NCI-H1930 (cell line): ENCODE measurements at places on chromosomes 2 and 18.

DNA sequence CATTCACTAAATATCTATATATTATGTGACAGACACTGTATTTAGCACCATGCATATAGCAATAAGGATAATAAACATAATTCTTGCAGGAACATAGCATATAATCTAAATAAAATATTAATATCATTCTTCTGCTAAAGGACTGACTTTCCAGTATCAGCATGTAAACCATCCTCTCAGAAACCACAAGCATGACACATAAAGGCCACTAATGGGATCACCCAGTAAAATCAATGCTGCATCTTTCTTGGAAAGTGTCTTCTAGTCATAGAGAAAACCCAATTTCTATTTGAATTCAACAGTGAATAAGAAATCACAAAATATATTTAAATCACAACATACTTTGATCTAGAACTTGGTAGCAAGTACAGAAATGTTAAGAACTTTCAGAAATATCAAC is 5.8 kb upstream of the LRP1B start:
- no peak for DNase-seq

- DNase-seq, result no peak
Observed at GRCh38 chr2:113879457-113879856, 10.4 kb upstream of the ACTR3 start.

GRCh38 chr2:25043241-25043867 is 1.5 kb downstream of the EFR3B start:
- no peak for DNase-seq

- DNase-seq, result no peak
Observed at GRCh38 chr2:233480490-233481202, 85.9 kb downstream of the USP40 start.

DNA sequence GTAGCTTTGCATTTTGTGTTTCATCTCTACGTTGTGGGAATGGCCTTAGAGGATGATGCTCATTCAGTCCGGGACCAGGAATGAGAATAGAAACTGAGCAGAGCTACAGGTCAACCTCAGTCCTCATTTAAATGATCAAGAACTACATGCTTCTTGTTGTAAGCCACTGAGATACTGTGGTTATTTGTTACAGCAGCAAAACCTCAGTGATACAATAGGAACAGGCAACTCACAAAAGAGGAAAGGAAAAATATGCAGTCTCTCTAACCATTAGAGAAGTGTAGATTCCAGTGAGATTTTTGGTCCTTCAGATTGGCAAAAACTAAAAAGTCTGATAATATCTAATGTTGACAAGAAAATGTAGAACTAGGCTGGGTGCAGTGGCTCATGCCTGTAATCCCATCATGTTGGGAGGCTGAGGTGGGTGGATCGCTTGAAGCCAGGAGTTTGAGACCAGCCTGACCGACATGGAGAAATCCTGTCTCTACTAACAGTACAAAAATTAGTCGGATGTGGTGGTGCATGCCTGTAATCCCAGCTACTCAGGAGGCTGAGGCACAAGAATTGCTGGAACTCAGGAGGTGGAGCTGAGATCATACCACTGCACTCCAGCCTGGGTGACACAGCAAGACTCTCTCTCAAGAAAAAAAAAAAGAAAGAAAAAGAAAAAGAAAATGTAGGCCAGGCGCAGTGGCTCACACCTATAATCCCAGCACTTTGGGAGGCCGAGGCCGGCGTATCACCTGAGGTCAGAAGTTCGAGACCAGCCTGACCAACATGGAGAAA is 13.3 kb downstream of the CHCHD5 start:
- no peak for DNase-seq

- DNase-seq, result no peak
Observed at GRCh38 chr2:8134985-8135682, 546.7 kb upstream of the ID2 start.

GRCh38 chr18:39871961-39872360 is 2083.1 kb upstream of the PIK3C3 start:
- no peak for DNase-seq

GRCh38 chr2:176470713-176471112 is 201.5 kb downstream of the MTX2 start:
- no peak for DNase-seq

- no peak for DNase-seq
Observed at GRCh38 chr2:73859721-73860586, 31.2 kb downstream of the STAMBP start.

DNA sequence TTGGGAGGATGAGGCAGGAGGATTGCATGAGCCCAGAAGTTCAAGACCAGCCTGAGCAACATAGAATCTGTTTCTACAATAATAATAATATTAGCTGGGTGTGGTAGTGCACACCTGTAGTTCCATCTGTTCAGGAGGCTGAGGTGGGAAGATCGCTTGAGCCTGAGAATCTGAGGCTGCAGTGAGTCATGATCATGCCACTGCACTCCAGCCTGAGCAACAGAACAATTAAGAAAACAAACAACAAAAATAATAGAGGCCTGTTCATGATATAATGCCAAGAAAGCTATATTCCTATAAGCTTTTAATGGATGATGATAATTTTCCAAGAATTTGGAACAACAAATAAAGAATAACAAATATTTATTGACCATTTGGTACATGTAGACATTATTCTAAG is 6.9 kb upstream of the CCBE1 start:
- DNase-seq, result no peak

- no peak for DNase-seq
Observed at GRCh38 chr2:237535385-237536082, 30.8 kb upstream of the PRLH start.

- no peak for DNase-seq
Observed at GRCh38 chr2:222837643-222838056, 23.2 kb upstream of the ACSL3 start.

DNA sequence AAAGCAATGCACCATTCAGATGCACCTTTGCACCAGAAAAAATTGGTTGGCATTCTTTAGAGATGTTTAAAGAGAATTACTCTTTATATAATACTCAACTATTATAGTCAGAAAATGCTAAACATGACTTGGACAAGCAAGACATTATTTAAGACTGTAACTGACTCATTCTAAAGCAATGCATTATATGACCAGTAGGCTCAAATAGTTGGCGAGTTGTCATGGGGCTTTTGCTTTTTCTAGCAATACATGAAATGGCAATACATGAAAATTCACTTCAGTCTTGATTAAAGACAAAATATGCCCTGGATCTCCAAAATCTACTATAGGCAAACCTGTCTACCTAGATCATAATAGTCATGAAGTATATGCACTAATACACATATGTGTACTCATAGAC is 216.9 kb upstream of the VWC2L start:
- DNase-seq, result no peak

- DNase-seq, result no peak
Observed at GRCh38 chr18:8177330-8178016, 431.8 kb upstream of the RAB12 start.

DNA sequence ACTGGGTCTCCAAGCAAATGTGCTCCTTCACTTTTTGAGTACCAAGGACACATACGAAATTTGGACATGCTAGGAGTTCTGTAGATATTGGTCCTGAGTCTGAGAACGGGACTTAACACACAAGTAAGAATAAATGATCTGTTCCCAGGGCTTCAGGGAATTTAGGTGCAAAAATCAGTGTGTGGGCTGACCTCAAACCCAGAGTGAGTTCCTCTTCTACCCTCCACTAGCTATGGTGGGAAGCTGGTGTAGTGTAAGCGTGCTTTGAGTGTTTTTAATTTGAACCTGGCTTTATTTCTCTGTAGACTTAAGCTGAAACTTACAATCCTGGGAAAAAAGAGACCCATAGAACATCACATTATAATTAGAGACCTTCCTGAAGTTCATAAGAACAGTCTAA is 50.5 kb downstream of the MYO3B start:
- DNase-seq, result no peak
